GM12892 (cell line): ENCODE measurements at places on chromosomes 1 and 21.

- no peak for DNase-seq
These were observed 46.2 kb upstream of the BCL10 start for GRCh38 chr1:85322655-85323054.

GRCh38 chr1:83508485-83509151 lies 490.3 kb downstream of the TTLL7 start:
- DNase-seq: peak; percentile 13

DNA sequence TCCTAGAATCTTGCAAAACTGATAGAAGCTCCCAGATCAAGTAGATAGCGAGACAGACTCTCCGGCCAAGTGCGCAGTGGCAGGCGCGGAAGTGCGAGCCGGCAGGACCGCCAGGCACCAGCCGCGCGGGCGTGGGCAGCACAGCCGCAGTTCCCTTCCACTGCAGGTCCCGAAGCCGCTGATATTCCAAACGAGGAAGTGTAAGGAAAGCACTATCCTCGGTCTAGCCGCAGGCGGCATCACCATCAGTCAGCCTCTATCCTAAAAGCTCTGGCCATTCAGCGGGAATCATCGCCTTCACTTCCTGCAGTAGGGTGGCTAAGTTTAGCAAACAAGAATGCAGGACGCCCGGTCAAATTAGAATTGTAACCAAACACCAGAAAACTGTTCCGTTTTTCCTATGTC lies 710 bp downstream of the GLRX2 start:
- peak; percentile 20 for DNase-seq

GRCh38 chr1:106768501-106768900 lies 288.0 kb upstream of the PRMT6 start:
- DNase-seq: no peak

DNA sequence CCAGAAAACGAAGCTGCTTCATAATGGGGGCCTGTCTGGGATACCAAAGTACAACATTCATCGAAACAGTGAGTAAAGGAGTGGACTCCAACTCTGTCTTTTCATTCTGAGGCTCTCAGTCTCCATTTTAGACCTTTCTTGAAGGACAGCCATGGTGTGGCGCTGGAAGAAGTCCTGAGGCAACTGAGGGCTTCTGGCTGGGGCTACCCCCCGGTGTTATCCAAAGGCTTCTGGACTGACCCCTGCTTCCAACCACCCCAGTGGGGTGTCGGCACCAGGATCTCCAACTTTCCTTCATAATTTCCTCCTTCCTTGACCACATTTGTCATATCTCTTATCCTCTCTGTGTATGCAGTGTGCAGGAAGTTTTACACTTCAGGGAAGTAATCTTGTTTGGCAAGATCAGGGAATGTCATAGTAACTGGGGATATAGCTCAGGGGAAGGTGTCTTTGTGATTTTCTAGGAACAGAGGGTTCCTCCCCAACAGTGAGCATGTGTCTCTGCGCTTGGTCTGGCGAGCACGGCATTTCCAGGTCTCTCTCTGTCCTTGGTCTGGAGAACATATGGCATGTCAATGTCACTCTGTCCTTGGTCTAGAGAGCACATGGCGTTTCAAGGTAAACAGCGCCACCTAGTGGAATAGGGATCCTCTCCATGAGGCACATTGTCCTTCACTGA lies 19.4 kb upstream of the BSDC1 start:
- DNase-seq: no peak
